Upper lobe of right lung (tissue), 1 donor: ENCODE measurements at places on chromosomes 1 and 21.

DNA sequence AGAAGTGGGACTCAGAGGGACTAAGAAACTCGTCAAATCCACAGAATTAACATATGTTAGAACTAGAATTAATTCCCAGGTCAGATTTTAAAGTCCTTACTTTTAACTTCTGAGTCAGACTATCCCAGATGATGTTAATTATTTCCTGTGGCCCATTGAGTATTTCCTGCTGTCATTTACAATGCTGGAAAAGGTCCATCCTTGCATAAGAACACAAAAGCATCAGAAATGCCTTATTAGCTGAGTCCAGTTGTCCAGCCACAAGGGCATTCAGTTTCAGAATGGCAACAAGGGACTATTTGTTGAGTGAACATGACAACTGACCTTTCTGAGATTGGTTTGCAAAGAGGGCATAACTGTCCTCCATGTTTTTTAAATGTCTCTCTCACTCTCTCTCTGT, 16.5 kb upstream of the HIVEP3 start:
- no peak for DNase-seq

- DNase-seq: no peak
Measured at GRCh38 chr1:188715566-188715965, 1762.1 kb downstream of the BRINP3 start.

DNA sequence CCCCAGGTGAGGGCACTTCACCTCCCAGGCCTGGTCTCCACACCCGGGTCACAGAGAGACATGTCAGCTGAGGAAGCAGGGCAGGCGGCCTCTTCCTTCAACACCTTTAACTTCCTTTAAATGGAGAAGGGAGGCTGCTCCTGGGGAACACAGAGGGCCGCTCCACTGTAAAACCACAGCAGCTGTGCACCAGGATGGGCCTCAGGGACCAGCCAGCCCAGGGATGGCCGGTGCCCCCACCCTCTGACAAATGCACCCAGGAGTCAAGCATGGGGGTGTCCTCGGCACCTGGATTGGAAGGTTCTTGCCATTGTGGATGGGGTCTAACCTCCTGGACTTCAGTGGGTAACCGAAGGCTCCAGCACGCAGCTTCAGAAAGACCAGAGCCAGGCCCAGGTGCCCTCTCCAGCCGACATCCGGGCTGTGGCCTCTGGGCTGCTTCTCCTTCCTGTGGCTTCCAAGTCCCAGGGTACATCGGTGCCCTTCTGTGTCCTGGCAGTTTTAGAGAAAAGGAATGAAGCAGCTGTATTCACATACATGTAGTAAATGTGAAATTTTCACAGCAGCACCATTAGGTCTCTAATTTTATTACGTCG, 121.7 kb upstream of the COL6A1 start:
- no peak for DNase-seq

GRCh38 chr21:38323721-38324531, 67.1 kb downstream of the KCNJ15 start:
- DNase-seq: no peak

DNA sequence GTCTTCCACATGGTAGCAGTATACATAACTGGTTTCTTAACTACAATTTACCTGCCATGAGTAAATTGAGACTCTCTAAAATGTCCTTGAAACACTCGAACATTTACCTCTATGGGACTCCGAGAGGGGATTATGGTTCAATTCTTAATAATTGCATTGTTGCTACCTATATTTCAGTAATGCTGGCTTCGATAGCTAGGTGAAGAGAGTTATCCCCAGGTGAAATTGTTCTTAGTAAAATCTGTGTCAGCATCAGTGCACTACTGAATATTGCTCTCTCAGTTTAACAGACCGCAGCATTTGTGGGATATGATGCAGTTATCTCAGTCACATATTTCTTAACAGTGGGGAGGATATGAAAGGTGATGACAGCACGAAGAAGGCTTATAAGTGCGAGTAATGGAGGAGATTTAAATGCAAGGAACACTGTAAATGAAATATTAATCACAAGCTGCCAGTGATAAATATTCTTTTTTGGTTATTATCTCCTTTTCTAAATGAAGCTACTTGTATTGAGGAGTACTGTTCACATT, 801.9 kb downstream of the BRINP3 start:
- DNase-seq: no peak

- no peak for DNase-seq
Measured at GRCh38 chr1:234750922-234751627, 141.1 kb upstream of the IRF2BP2 start.

DNA sequence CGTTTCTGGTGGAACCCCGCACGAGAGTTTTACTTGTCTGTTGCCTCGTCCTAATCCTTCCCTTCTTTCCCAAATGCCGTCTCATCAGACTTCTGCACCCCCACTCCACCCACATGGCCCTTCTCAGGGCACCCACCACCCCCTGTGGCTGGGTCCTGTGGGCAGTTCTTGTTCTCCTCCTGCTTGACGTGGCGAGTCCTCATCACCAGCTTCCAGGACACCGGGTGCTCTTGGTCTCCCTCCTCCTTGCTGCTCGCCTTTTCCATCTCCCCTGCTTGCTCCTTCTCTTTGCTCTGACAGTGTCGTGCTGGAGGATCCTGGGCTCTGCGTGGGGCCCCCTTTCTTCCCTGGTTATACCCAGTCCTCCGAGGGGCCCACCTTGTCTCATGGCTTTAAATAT, 51.8 kb downstream of the B3GALT5 start:
- DNase-seq: no peak

- peak; percentile 81 for DNase-seq
Measured at GRCh38 chr21:33069994-33070743, at the start of gene OLIG1. TSS of gene OLIG1 (plus strand) at chr21:33070141. CDS start at chr21:33070247, 106 bp downstream.

- DNase-seq: no peak
Measured at GRCh38 chr1:247060771-247061170, 17.8 kb downstream of the ZNF670 start.

DNA sequence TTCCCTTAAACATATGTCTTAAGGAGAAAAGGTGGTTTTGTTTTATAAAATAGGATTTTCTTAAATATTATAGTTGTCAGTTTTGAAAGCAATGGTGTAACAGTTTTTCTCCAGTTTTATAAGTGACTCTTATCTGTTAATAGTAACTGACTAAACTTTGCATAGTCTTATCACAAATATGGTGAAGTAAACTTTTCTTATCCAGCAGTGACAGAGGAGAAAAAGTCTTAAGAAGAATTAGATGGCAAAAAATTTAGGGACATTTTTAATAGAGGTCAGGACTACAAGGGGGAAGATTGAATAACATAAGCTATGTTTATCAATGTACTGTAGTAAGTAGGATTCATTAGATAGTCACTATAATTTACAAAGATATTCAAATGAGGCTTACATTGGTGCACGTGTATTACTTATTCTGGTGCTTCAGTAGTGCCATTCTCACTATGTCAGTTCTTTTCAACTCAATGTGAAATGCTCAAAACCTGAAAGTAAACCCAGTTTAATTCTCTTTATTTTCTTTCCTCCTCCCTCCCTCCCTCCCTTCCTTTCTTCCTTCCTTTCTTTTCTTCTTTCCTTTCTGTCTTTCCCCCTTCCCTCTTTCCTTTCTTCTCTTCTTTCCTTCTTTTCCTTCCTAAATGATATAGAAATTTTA, 26.1 kb downstream of the F3 start:
- no peak for DNase-seq

GRCh38 chr1:52520148-52520547, 32.7 kb downstream of the TUT4 start:
- no peak for DNase-seq

- no peak for DNase-seq
Measured at GRCh38 chr21:45344576-45344975, 56.9 kb upstream of the POFUT2 start.

GRCh38 chr21:41956926-41957729, 3.3 kb upstream of the C2CD2 start:
- DNase-seq: no peak

GRCh38 chr1:113931451-113931851, 2.3 kb downstream of the HIPK1 start:
- DNase-seq: no peak

DNA sequence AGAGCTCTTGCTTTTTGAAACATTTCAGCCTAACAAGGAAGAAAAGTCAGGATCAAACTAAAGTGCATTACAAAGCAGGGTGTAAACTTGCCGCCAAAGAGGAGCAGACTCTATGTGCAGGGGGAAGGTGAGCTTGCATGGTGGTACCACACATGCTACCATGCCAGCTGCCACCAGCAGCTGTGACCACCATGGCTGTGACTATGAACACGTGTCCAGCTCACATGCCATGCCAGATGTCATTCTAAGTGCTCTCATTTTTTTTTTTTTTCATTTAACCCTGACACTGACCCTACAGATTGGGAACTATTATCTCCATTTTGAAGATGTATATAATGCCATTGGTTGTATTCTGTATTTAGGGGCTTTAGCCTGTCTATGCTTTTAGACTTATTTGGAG, 79.0 kb downstream of the PCP4 start:
- no peak for DNase-seq

DNA sequence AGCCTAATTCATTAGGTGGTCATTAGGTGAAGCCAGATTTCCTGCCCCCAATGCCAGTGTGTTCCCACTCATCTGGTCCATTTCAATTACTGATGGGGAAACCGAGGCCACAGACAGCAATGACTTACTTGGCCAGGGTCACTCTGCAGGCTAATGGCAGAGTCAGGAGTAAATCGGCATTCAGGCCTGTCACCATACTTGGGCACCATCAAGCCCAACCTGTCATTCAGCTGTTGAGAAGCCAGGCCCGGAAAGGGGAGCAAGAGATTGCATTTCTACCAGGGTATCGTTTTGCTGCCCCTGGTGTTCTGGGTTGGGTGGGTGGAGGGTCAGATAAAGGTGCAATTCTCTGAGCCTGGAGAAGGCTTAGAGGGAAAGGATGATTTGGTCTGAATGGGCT, 8.0 kb upstream of the TMEM61 start:
- DNase-seq: no peak

- no peak for DNase-seq
Measured at GRCh38 chr1:187491082-187491720, 662.5 kb downstream of the PLA2G4A start.

GRCh38 chr21:42820616-42821465, 58.5 kb downstream of the WDR4 start:
- DNase-seq: no peak

DNA sequence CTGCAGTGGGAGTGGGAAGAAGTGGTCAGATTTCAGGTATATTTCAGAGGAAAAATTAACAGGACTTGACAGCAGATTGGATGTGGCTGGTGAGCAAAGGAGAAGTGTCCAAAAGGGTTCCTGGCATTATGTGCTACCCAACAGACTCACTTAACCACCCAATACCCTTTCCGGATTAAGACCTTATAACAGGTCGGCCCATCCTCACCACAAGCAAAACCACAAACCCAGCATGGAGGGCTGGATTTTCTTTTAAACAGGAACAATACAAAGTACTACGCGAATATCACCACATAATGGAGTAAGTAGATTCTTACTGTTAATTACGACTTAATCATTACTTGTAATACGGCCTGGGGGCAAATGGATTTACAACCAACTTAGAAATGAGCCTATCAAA, 59.2 kb downstream of the WDR64 start:
- DNase-seq: no peak

DNA sequence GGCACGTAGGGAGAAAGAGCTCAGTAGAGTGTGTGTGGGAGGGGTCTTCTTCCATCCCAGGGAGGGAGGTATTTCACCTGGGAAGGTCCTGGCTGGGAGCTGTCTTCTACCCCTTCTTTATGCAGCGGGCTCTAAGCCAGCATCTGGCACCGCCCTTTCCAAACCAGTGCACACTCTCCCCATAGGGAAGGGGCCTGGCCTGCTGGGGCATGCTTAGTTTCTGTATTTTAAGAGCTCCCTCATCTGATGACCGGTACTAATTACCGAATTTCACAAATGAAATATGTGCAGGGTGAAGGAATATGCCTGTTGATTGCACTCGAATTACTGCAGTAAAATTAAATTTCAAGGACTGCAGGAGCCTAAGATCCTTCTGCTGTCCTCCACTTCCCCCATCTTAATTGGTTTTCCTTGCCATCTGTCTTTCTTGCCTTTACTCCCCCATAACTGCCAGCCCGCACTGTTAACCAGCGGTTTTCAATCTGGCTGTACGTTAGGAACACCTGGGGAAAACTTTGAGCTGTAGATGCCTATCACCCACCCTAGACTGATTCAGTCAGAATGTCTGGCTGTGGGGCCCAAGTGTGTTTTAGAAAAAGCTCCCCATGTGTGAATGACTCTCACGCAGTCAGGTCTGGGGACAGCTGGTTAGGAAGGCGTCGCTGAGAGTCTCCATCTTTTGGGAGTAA, 20.1 kb downstream of the GALNT2 start:
- DNase-seq: no peak

DNA sequence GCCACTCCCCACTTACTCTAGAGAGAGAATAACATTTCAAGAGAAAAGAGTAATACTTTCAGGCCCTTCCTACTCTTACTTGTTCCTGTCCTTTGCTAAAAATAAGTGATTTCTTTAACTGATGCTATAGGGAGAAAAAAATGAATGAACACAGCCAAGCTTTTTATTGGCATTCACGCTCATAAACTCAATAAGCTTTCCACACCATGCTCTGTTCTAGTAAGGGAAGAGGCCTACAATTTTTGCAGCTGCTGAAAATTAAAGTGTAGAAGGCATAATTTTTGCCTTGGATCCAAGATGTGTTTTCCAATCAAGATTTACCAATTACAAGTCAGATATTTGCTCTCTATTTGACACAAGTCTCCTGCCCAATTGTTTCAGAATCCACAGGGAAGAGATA, 188.1 kb upstream of the RGS18 start:
- no peak for DNase-seq

- no peak for DNase-seq
Measured at GRCh38 chr1:213925531-213926182, 62.1 kb upstream of the PROX1 start.

DNA sequence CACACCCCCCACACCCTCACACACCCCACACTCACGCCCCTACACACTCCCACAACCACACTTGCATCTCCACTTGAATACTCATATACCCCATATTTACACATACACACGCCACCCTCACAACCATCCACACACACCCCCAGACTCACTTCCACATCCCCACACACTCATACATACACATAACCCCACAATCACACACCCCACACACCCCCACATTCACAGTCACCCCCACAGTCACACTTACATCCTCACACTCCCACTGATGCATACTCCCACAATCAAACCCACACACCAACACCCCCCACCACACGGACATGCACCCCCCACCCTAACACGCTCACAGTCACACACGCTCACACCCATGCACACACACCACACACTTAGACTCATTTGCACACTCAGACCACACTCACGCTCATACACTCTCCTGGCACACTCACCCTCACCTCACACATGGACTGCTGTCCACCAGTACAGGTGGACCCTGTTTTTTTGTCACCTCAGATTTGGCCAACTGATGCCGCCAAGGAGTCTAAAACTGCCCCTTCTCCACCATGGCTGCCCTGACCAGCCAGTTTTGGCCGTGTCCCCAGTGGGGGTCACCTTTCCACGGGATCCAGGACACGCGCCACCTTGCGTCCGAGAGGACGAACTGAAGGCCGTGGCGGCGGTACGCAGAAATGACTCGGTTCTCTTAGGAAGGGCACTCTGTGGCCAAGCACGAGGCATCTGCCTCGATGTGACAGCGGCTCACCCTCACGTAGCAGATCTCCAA, 45.3 kb upstream of the EDN2 start:
- DNase-seq: peak; percentile 47
